Stimulated activated CD4-positive, alpha-beta T cell treated with anti-CD3 and anti-CD28 coated beads, Interleukin-15, amount 100 ng/mL, for 1 hour (primary cell): ENCODE measurements at places on chromosomes 11 and 22.

- no peak for DNase-seq
These were observed 118.5 kb downstream of the KCNQ1OT1 start for GRCh38 chr11:2581151-2581930.

GRCh38 chr11:34604911-34605310 lies 16.0 kb upstream of the EHF start:
- no peak for DNase-seq

- no peak for DNase-seq
These were observed 906.9 kb downstream of the BRD1 start for GRCh38 chr22:48920776-48921241.

- DNase-seq: no peak
These were observed 6.4 kb downstream of the DGKZ start for GRCh38 chr11:46353698-46354097.

DNA sequence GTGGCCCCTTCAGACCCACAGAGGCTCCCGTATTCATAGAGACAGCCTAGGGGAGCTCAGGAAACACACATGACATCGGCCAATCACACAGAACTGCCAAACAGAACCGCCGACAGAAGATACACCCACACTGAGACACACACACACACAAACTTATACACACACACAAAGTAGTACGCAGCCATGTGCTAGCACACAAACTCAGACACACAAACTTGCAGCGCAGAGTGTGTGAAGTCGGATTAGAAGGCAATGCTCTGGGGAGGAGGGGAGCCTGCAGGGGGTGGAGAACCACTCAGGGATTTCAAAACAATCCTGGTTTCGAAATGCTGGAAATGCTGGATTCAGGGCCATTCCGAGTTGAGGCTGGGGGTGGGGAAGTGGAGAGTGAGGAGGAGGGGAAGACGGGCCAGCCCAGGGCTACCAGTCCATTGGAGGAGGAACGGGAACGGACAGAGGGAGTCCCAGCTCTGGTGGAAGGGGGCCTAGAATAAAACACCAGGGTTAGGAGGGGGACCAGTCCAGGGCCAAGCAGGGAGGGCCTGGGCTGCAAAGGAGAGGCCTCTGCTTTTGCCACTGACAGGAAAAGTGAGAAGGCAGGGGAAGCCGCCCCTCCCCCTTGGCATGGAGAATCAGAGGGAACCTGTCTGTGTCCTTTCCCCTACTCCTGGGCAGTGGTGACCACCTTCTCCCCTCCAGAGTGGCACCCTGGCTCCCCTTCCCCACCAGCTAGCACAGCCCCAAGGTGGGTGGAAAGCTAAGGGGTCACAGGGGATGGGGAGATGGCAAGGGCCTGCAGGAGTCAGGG lies 4.4 kb downstream of the BCL9L start:
- DNase-seq: no peak

- no peak for DNase-seq
These were observed 625 bp downstream of the EIF3D start for GRCh38 chr22:36528341-36528740.

DNA sequence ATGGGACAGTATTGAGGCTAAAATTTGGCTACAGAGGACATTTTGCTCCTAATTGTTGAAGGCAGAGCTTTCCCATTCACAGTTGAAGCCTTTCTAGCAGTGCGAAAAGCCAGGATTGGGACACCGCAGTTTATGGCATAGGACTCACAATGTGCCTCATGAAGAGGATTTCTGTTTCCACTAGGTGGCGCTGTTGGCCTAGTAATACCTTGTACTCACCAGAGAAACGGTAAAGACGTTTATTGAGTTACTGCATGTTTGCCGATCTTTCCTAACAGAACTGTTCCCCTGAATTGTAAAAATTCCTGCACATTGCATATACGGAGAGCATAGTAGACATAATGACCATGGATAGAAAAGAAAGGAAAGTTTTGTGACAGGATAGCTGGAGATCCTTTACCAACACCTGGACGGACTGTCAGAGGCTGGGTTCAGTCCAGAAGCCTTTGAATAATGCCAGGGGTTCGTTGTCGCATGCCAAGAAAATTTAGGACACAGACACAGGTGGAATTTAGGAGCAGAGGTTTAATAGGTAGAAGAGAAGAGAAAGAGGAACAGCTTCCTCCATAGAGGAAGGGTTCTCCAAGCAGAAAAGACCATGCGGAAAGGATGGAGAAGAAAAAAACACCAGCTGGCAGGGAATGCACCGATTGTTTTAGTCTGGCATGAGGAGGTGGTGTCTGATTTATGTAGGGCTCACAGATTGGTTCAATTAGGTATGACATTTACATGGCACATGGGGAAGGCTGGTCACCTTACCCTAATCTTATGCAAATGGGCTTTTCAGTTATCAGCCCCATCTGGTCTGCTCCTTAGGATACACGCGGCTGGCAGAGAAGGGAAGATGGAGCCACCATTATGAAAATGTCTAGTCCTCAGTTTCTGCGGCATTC lies 10.8 kb upstream of the OR51D1 start:
- no peak for DNase-seq

DNA sequence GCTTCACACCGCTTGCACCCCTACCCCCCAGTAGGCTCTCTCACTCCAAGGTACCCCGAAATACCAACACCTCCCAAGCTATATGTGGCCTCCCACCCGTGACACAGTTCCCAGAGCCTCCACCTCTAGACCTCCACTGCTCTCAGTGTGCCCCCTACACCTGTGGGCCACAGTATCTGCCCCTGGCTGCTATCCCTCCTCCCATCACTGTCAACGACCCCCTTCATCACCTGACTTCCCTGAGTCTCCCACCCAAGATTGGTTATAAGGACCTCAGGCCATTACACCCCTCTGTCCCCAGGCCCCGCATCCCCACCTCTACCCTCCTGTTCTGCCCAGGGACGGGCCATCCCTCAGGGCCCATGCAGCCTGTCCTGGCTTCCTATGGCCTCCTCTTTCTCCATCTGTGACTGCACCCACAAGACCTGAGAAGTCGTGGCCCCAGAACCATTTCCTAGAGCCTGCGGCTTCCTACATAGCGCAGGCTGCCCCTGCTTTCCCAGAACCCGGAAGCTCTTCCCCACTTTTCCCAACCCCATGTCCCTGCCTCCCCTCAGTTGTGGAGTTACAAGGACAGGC lies 734 bp downstream of the ACR start:
- no peak for DNase-seq

- DNase-seq: no peak
These were observed 13.2 kb downstream of the DCUN1D5 start for GRCh38 chr11:103078710-103079109.

- no peak for DNase-seq
These were observed 46.0 kb upstream of the KLHL35 start for GRCh38 chr11:75478783-75479596.

DNA sequence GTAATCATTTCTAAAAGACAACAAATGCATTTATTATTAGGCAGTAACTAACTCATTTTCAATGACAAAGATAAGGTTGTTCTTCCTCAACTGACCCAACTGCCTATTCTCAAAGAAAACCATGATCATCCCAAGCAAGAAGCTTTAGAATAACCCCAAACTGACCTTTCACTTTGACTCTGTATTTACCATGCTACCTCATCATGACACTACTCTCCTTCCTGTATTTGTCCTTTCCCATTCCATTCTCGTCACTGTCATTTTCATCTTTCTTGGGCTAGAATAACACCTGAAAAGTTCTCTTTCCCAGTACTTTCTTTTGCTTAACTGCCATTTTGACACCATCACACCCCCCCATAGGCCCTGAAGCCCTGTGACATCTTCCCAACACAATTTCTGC lies 48.3 kb downstream of the TCF20 start:
- no peak for DNase-seq

DNA sequence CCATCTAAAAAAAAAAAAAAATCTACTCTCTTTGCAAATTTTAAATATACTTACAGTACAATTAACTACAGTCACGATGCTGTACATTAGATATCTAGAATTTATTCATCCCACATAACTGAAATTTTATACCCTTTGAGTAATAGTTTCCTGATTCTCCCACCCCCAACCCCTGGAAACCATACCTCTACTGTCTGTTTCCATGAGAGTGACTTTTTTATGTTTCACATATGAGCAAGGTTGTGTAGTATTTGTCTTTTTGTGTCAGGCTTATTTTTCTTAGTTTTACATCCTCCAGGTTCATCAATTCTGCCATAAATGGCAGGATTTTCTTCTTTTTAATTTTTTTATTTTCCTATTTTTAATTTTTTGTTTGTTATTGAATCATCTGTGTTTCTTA lies 3.2 kb downstream of the HBB start:
- no peak for DNase-seq

DNA sequence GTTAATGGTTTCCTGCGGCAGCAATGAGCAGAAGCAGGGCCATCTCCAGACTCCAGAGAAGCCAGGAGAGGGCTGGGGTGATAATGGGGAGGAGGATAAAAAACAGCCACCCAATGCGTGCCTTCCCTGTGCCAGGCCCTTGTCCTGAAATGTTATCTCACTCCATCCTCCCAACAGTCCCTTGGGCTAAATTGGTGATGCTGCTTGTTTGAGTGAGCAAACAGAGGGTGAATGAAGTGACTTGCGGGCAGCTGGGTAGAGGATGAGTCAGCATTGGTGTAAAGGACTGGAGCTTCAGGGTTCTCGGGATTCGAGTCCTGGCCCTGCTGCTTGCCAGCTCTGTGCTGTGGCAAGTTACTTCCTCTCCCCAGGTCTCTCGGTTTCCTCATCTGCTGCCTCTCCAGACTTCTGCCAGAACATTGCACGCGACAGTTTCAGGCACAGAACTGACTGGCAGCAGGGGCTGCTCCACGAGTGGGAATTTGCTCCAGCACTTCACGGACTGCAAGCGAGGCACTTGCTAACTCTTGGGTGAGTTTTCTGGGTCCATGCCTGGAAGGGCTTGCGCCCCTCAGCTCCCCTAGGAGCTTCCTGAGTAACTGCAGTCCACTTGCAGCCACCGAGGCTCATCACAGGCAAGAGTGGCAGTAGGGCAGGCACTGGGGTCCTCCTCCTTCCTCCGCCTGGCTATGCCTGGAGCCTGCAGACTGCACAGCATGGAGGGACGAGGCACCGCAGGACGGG lies at the start of gene P2RY6:
TSS of gene P2RY6 (plus strand) at position 403 of the 744 bp plus-strand sequence. CDS start 24,181 bp downstream, outside the sequence.
- DNase-seq: no peak

DNA sequence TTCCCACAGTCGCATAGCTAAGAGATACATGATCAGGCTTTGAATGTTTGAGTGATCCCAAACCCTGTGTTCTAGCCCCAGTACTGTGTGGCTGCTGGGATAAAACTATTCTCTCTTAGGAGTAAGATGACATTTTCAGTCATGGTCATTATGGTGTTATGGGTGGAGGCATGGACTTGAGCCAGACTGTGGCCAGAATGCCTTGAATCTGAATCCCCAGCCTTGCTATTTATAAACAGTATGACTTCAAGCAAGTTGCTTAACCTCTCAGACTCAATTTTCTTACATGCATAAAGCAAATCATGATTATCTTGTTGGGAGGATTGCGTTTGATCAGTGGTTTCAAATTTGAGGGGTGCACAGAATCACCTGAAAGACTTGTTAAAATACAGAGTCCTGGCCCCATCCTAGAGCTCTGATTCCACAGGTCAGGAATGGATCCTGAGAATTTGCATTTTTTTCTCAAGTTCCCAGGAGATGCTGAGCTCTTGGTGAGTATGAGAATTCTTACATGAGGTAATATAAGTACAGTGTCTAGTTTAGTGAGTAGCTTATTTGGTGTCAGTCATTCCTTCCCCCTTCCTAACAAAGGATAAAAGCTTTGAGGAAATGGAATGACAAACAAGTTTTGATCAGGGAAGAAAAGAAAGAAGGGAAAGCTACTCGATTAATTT lies 571.7 kb downstream of the METTL15 start:
- no peak for DNase-seq

DNA sequence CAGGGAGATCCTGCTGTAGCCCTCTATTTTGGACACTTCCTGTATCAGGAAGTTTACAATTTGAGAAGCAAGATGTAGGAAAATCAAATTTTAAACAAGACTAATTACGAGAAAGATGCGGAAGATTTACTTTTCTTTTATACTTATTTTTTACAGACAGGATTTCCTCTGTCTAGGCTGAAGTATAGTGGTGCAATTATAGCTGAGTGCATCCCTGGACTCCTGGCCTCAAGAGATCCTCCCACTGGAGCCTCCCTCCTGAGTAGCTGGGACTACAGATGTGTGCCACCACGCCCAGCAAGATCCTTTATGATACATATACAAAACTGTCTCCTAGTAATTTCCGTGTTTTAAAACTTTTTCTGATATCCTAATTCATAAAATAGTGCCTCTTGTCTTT lies 17.2 kb upstream of the CARD18 start:
- DNase-seq: no peak

DNA sequence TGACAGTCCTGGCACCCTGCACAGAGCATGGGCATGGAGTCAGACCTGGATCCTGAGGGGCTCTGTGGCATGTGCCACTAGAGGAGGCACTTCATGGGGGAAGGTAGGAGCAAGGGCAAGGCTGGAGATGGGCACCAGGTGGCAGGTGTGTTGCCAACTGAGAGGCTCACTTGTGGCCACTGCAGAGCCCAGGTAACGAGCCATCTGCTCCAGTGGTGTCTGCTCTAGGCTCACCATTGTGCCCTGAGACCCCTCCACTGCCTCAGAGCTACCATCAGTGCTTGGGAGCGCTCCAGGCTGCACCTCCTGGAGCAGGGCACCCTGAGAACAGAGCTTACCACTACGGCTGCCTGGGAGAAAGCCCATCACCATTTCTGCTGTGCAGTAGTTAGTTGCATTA lies 1.3 kb upstream of the ZDHHC8 start:
- no peak for DNase-seq

- DNase-seq: no peak
These were observed 40.8 kb downstream of the MORC2 start for GRCh38 chr22:30927806-30928205.

GRCh38 chr11:133366147-133366546 lies 166.2 kb downstream of the OPCML start:
- DNase-seq: no peak

DNA sequence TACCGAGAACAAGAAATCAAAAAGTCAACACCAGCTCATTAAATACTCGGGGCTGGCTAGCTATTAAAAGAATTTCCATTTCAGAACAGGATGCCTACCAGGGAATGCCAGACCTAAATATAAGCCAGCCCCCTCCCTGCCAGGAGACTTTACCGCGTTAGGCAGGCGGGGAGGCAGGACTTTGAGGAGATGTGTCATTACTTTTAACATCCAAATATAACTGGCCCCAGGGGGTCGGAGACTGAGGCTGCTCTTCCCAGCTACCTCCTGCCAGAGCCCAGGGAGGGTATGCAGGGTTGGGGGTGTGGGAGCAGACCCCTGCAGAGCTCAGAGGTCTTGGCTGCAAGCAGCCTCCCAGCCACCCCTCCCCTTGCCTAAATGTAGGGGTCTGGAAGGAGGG lies 183.5 kb downstream of the DSCAML1 start:
- no peak for DNase-seq

- no peak for DNase-seq
These were observed 223.5 kb upstream of the BLID start for GRCh38 chr11:122339436-122340060.
